M059J (cell line): ENCODE measurements at places on chromosomes 11 and 22. TPM values are rescaled to one million over a fixed set of nuclear protein-coding genes. Genes with fewer than 3 reads are reported as not detected.

DNA sequence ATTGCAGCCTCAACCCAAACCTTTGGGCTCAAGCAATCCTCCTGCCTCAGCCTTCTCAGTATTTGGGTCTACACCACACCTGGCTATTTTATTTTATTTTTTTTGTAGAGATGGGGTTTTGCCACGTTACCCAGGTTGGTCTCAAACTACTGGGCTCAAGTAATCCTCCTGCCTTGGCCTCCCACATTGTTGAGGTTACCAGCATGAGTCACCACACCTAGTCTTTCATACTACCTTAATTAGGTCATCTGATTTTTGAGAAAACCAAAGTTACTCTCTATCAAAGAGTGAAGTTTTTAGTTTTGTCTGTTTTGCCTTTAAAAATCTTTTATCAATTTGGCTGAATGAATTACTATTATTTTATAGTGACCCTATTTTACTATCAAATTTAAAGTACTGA lies 335.6 kb upstream of the LRRC4C start:
- peak; percentile 23 for DNase-seq

DNA sequence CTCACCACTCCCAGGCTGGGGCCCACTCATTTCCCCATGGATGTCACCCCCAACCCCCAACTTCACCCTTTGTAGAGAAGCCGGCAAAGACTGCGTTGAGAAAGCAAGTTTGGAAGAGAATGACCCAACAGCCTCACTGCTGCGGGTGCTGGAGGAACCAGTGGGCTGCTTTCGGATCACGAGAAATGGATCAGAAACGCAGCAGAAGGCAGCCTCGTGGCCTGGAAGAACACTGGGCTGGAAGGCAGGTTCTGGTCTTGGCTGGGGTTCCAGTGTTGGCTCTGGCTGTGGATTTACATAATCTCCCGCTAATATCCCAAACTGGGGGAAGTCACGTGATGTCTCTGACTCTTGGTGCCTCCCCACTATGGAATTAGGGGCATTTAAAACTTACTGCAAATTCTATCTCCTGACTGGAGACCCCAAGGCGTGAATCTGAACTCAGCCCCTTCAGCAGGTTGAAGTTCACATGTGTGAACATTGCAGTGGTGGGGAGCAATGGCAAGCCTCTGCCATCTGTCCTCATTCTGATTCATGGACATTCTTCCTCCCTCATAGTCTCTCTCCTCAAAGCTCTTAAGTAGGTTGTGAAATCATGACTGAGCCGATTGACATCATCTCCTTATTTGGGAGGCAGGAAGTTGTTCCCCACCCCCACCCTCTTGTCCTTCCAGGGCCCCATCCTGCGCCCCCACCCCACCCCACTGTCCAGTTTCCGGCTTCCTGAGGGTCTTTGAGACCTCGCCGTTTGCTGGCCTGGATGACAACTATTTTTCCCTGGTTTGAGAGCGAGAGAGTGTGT lies 37.0 kb upstream of the TIMP3 start:
- peak; percentile 68 for DNase-seq

DNA sequence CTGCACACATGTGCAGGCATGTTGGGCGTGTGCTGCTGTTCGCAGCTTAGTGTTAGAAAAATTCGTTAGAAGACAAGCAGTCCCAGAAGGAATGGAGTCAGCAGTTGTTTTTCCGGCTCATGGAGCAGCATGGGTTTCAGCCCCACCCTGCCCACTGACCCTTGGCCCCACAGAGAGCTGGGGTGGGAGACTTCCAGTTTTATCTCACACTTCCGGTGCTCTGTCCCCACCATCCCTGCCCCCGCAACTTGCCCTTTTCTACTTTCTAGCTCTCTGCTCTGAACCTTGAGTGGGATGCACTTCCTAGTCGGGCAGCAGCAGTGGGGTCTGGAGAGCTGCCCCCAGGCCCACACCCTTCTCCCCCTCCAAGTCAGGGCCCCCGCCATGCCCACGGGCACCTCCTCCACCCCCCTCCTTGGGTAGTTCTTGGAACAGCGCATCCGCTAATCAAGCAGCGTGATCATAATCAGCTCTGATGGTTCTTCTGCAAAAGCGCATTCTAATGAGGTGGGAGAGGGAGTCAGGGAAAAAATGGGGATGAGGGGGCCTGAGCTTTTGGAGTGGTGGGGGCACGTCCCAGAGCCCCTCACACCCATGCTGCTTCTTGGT lies 184.4 kb downstream of the CEP164 start:
- DNase-seq, result no peak

DNA sequence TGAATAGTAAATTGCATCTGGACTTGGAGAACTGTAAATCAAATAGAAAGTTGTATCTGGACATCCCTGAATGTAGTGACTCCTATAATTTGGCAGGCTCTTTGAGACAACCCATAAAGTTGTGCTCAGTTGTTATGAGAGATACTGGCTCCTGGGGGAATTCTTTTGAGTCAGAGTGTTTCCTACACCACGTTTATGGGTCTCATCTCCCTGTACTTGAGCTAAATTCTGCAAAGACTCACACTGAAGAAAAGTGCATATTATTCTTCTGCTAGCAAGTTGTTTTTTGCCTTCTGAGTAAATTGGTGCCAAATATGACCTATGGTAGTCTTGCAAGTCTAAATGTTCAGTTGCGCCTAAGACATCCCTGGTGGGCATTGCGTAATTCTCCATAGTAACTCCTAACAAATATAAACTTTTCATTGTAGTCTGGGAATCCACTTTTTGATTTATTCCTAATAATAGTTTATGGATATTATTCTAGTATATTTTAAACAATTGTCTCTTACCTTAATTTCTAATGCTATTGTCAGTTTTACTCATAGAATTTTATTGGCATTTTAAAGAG lies 5.0 kb downstream of the ZNF215 start:
- no peak for DNase-seq

- DNase-seq, result peak; percentile 33
Measured at GRCh38 chr11:19924716-19925115, 212.1 kb downstream of the NAV2 start.

- DNase-seq, result peak; percentile 57
Measured at GRCh38 chr22:31148953-31149627, 8.8 kb upstream of the PLA2G3 start.

- DNase-seq, result no peak
Measured at GRCh38 chr11:122851366-122851966, 13.2 kb downstream of the CRTAM start.

DNA sequence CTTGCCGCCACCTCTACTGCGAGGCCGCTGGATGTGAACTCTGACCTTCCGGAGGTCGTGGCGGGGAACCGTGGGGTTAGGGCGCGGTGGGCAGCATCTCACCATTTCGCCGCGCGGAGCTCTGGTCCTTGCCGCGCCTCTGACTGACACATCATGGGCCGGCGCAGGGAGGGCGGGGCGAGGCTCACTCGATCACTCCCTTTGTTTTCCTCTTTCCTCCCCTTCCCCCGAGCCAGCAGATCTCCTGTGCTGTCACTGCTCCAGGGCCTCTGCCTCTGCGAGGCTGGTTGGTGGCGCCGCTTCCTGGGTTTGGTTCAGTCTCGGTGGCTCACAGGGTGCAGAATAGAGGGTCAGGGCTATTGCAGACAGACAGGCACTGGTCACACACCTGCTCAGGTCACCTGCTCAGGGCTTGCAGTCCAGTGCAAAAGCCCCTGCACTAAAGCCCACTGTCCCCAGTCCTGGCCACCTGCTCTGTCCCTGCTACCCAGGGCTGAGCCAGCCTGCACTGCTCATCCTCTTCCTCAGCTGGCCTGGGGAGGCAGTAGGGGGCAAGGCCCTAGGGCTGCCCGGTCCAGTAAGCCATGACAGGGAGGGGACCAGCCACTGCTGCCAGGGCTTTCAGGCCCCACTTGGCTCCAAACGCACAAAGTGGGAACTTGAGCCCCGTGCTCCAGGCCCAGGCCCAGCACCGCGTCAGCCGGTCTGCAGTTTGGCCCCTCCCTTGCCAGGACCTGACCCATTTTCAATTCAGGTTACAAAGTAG lies 36.2 kb downstream of the PISD start:
- no peak for DNase-seq

DNA sequence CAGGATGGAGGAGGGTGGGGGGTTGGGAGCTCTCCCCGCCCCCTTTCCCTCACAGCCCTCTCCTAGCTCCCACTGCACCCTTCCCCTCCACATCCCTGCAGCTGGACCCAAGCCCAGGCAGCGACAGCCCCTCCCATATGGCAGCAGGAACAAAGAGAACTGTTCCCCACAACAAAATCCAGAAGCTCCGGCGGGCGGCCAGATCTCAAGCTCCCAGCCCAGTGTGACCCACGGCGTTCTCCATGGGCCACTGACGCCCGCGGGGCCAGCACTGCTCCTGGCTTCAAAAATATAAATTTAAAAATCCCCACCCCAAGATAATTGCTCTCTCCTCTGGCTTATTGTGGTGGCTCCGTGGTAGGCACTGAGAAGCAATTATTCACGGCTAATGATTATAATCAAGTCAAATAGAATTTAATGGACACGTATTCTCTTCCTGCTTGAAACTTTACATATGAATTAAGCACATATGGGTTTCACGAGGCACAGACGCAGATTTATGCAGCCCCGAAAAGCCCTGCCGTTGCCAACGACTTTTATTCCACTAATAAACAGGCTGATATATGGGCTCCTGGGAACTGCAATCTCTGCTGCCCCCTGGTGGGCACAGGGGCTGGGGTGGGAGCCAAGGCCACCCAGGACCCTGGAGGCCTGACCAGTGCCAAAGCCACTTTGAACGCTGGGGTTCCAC lies 17.5 kb downstream of the MACROD1 start:
- peak; percentile 66 for DNase-seq

Gene ADORA2A
- total RNA-seq, result 2.7 and 5.2 TPM in 2 replicates

Gene RFPL1
- not detected in 2 replicates for total RNA-seq

Gene ACRV1
- total RNA-seq, result not detected in 2 replicates

Gene MS4A15
- not detected in 2 replicates for total RNA-seq
